WTC11 (cell line): ENCODE measurements at places on chromosomes 1 and 21.

DNA sequence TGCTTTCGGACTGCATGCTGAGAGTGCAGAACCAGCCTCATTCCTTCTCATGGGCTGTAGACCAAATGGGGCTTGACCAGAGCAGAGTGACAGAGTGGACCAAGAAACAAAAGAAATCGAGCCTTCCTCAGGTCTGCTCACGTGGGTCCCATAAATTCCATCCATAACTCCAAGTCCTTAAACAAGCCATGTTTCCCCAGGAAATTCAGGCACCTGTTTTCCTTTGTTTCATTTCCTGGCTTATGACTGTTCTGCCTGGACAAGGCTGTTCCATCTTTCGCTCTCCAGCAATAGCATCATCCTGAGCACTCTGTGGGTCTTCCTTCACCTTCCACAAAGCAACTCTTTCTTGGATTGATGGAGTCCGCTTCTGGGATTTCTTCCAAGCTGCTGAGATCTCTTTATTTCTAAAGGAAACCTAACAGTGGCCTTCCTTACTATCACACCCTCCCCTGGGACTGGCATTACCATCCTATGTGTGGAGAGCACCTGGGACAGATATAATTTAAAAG is 63.9 kb downstream of the LAMC2 start:
- no peak for DNase-seq

- DNase-seq: no peak
Observed at GRCh38 chr1:109890115-109890953, 20.3 kb upstream of the CSF1 start.

GRCh38 chr1:230684146-230684545 is 29.8 kb downstream of the AGT start:
- no peak for DNase-seq

DNA sequence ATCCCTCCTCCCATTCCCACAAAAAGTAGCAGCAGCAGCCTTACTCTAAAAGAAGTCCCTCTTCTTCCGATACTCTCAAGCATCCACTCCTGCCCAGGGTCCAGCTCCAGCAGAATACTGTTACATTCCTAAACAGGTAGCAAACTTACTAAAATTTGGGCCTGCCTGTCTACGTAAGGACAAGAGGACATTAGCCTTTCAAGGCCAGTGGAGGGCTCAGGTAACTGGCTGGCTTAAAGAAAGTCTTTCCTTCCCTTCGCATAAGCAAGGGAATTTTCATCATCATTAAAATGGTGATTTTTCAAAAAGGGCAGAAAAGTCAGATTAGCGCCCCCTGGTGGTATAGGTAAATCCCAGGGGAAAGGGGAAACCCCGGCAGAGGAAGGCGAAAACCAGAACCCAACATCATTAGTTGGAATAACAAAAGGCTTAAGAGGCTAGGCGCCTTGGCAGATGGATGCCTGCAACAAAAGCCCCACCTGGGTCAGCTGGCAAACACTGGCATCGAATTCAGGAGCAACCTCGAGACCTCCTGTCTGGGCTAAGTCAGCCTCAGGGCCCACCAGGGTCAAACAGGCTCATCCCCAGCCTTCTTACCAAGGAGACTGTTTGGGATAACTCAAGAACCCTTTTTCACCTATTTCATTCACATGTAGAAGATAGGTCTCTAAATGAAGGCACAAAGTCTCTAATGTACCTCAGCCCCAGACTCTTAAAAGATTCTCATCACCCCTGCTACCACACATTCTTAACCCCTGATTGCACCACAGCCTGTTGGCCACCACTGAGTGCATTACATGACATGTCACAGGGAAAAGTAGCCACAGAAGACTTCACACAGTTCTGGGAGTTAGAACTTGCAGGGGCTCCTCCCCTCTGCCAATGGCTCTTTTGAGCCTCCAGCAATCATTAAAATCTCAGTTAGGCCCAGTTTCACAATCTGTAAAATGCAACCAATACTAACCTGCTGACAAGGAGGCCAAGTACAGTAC is 36.7 kb downstream of the ERI3 start:
- DNase-seq: peak; percentile 69

GRCh38 chr1:10075732-10076131 is 43.0 kb downstream of the UBE4B start:
- DNase-seq: no peak

- DNase-seq: no peak
Observed at GRCh38 chr1:226589008-226589733, 40.6 kb downstream of the STUM start.

GRCh38 chr1:178060789-178061556 is 32.9 kb upstream of the RASAL2 start:
- peak; percentile 25 for DNase-seq

DNA sequence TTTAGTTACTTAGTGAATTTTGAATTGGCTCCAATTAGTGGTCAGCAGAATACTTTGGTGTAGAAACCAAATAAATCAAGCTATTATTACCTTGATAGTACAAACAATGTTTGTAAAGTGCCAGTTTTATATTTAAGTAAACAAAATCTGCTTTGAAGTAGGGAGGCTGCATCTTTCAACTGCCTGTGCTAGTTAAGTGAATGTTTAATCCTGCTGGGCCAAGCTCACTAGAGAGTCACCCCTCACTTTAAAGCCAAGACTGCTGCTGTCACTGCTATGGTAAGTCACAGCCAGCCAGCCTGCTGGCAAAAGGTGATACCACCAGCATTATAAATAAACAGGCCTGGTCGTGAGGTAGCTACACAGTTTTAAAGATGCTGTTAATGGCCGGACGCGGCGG is 10.3 kb upstream of the CFAP126 start:
- DNase-seq: no peak

DNA sequence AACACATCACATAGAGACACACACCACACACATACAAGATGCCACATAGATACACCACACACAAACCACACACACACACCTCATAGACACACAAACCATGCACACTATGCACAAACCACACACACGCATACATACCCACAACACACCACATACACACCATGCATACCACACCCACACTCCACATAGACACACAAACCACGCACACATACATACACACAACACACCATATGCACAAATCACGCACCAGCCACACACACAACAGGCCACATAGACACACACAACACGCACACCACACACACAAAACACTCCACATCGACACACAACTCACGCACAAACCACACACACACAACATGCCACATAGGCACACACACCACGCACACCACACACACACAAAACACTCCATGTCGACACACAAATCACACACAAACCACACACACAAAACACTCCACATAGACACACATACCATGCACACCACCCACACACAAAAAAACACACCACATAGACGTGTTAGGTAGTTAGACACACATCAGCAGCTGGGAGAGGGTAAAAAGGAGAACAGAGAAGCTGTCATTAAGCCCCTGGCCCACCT is 49.5 kb upstream of the SLC19A1 start:
- DNase-seq: no peak

DNA sequence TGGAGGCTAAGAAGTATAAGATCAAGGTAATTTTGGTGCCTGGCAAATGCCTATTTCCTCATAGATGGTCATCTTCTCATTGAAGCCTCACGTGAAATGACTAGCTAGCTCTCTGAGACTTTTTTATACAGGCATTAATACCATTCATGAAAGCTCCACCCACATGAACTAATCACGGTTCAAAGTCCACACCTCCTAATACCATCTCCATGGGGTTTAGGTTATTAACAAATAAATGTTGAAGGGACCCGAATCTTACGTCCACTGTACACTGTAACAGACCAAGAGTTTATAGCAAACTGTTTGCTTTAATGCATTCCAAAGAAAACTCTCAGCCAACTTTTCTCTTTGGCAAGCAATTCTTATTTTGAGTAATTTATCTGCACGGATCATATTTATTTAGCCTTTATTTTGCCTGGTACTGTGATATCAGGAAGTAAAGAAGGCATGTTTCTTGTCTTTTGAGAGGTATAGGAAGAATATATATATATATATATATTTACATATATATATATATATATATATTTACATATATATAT is 296.1 kb upstream of the LRRC7 start:
- DNase-seq: no peak

DNA sequence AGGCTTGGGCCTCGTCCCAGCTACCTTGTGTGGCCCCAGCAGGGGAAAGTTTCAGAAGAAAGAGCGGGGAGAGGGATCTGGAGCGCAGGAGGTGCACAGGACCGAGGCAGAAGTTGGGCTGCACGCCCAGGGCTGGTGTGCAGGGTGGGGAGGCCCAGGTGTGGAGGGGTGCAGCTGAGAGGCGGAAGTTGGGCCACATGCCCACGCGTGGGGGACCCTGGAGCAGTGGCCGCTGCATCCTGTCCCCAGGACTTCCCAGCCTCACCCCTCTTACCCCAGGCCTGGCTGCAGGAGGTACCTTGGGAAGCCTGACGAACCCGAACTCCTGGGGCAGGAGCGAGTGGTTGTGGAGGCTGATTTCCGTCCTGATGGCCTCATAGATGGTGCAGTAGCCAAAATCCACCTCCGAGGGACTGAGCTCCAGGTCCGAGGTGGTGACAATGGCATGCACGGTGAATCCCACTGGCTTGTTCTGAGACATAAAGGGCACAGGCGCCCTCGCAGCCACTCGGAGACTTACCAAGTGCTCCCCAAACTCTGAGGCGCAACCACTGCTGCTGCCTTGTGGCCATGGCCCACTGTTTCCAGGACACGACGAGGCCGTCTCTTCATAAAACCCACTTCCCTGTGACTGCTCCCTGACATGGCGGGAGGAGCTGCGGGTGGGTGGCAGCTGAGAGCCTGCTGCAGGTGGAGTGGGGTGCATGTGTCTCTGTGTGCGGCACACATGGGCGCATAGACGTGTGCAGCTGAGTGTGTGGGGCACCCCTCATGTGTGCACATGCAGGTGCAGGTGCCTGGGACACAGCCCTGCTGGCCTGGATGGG is 20.4 kb upstream of the TMEM52 start:
- no peak for DNase-seq

GRCh38 chr1:29744684-29745490 is 508.6 kb downstream of the PTPRU start:
- DNase-seq: no peak

DNA sequence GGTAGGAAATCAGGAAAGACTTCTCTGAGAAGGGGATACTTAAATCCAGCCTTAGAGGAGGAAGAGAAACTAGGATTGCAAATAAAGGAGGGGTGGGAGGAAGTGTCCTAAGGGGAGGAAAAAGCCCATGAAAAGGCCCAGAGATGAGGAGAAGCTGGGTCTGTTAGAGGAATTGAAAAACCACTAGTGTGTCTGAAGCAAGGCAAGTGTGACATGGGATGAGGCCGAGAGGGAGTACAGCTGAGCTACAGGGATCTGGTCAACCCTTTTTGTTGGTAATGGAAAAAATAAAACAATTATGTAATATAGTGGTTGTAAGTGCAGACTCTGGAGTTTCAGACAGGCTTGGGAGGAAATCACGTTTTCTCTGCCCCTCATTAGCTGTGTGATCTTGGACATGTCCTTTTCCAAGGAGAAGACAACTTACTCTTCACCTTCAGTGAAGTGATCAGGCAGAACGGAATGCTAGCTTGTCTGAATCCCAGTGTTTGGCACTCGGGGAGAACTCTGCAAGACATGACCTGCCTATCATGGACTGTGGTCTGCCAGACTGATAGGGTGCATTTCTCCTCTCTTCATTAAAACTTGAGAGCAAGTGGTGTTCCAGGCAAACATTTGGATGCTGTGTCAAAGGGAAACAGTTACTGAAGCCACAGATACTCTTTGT is 7.4 kb upstream of the S100A10 start:
- no peak for DNase-seq

DNA sequence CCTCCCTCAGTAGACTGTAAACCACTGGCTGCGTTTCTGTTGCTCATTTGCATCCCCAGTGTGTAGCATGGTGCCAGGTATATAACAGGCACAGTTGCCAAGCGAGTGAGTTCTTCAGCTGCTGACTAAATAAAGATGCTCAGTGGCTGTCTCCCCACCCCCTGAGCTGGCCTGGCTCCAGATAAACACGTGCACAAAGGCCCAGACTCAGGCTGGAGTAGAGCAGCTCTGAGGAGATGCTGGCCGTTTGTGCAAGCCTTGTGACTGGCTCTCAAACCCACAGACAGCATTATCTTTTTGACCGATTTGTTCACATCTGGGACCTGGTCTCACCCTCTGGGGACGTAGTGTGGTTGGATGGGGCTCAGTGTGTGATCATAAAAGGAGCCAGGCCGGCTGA is 7.1 kb downstream of the CHRNB2 start:
- no peak for DNase-seq

GRCh38 chr1:9356021-9356420 is 63.3 kb downstream of the SPSB1 start:
- no peak for DNase-seq
